Activated T-cell treated with anti-CD3 and anti-CD28 coated beads, Interleukin-2, amount 50 U/mL, for 1 hour (primary cell): ENCODE measurements at places on chromosomes 2 and 18.

- DNase-seq, result no peak
These were observed 7.1 kb downstream of the UBXN2A start for GRCh38 chr2:23947350-23947749.

GRCh38 chr2:177404243-177404642 lies 11.7 kb downstream of the AGPS start:
- no peak for DNase-seq

- DNase-seq, result no peak
These were observed 70.4 kb downstream of the ODC1 start for GRCh38 chr2:10377747-10378085.

- DNase-seq, result no peak
These were observed 141.2 kb downstream of the RTN4 start for GRCh38 chr2:54909001-54909400.

- no peak for DNase-seq
These were observed 85.5 kb upstream of the PGAP1 start for GRCh38 chr2:197011801-197012641.

GRCh38 chr2:70767699-70768589 lies at the start of gene ADD2:
ADD2 (minus strand) TSS chr2:70768200; CDS start chr2:70706408, 61,792 bp downstream.
- DNase-seq, result peak; percentile 56

- no peak for DNase-seq
These were observed 42.1 kb upstream of the MBOAT2 start for GRCh38 chr2:9045595-9045994.

- no peak for DNase-seq
These were observed 172.0 kb downstream of the MIB1 start for GRCh38 chr18:21912339-21913239.

GRCh38 chr2:128390256-128390990 lies 71.8 kb upstream of the HS6ST1 start:
- DNase-seq, result no peak

GRCh38 chr2:54838585-54839035 lies 115.1 kb downstream of the EML6 start:
- peak; percentile 58 for DNase-seq

GRCh38 chr18:13725566-13726231 lies 659 bp downstream of the FAM210A start:
- no peak for DNase-seq

- DNase-seq, result no peak
These were observed 200.6 kb upstream of the NCKAP5 start for GRCh38 chr2:133768658-133769435.

GRCh38 chr2:13818002-13818401 lies 814.5 kb upstream of the LRATD1 start:
- DNase-seq, result no peak

DNA sequence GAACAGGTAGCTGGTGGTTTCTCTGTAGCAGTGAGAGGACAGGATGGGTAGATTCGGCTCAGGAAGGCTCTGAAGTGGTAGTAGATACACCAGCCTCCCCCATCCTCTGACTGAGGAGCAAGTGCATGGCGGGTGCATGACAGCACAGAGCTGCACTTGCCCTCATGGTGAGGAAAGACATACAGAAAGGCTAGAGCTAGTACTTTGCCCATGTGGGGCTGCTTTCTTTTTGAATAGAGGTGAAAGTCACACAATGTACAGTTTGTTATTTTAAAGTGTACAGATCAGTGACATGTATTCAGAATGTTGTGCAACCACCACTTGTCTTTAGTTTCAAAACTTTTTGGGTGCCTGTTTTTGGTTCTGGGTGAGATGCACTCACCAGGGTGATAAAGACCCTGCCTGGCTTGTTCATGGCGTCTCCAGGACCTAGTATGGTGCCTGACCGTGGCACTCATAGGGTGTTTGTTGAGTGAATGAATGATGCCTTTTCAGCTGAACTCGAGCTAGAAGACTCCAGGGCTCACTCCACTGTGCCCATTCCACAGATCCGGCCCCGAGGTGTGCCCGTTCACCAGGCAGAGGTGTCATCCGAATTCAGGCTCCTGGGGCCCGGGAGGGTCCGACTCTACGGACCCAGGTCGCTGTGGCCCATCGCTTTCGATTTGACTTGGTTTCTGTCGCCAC lies 421 bp upstream of the VAMP5 start:
- DNase-seq, result no peak

DNA sequence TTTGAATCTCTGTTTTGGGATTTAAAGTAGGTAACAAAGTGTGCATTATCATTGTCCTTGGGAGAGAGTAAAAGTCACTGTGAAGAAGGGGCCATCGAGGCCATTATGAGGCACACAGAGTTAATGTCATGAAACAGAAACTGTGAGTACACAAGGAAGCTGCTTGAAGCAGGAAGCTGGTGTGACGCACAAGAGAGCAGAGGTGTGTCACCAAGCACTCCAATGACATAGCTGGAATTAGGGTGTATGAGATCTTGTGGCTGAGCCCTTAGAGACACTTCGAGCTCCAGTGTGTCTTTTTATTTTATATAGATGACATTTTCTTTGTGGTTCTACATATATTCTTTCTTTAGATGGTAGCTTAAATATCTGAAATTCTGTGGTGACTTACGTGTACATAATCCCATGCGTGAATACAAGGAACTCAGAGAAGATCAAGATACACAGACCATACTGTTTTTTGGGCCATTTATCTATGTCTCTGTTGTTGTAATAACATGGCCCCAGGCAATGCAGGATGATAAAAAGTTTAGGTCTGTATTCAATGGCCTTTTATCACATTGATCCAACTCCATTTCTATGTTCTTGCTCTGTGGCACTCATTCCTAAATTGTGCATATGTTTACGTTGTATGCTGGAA lies 164.7 kb upstream of the FAM98A start:
- DNase-seq, result no peak

- no peak for DNase-seq
These were observed 7.7 kb upstream of the MMADHC start for GRCh38 chr2:149595056-149595963.

DNA sequence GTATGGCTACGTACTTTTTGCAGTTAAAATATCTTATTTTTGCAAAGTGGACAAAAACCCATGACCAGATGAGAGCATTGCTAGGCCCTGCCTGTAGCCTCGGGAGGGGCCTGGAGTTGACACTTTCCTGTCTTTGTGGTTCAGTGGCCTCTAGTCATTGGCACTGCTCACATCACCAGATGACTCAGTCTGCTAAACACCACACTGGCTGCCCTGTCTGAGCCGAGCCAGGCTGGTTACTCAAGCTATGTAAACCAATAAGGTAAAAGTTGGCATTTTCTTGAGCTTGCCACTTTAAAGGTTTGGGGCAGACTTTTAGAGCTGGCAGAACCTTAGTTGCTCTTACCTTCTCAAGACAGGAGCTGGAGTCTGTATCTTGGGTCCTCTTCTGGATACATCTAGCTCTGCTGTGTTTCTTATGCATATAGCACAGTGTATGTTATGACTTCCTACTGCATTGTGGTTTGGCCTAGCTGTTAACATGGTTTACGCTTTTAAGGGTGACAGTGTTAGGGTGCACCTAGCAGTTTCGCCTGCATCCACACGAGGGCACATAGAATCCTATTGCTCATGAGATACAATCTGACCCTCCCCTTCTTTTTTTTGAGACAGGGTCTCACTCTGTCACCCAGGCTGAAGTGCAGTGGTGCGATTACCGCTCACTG lies 76.4 kb downstream of the AP1S3 start:
- peak; percentile 33 for DNase-seq

DNA sequence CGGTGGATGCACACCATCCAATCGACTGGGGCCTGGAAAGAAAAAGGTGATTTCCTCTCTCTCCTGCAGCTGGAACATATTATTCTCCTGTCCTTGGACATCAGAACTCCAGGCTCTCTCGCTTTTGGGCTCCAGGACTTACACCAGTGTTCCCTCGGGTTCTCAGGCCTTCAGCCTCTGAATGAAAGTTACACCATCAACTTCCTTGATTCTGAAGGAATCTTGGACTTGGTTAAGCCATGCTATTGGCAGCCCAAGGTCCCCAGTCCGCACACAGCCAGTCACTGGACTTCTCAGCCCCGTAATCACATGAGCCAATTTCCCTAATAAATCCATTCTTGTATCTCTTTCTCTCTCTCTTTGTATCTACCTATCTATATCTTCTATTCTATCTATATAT lies 418.9 kb downstream of the IRS1 start:
- DNase-seq, result no peak

- no peak for DNase-seq
These were observed 4.8 kb upstream of the TMEM87B start for GRCh38 chr2:112050316-112050715.

GRCh38 chr2:239061824-239062570 lies 214.1 kb downstream of the TWIST2 start:
- DNase-seq, result no peak

GRCh38 chr2:65198737-65199136 lies 28.9 kb upstream of the ACTR2 start:
- no peak for DNase-seq

GRCh38 chr2:184339966-184340365 lies 258.4 kb upstream of the ZNF804A start:
- DNase-seq, result no peak

DNA sequence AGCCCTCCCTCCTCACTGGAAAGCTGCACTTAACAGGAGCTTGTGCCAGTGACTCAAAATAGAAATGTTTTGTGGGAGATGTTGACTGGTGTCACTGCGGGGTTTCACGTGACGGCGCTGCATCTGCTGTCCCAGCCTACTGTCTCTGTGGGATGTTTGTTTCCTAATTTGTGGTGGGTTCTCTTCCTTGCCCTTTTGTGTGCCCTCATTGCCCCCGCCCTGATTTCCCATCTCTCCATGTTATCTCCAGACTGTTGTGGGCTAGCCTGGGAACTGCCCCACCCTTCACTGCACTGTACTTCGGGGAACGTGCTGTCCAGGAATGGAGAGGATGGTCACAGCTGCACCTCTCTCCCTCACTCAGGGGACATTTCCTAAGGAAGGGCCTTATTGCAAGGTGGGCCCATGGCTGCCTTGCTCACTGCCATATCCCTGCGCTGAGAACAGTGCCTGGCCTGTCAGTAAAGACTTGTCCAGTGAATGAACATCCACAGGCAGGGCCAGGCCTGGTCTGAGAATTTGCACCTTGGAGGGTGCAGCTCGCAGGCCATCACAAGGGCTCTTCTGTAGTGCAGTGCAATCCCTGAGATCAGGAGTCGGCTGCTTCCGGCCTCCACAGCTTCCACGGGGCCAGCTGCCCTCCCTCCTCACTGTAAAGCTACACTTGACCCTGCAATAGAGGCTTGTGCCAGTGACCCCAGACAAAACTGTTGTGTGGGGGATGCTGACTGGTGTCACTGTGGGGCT lies 18.1 kb downstream of the ZAP70 start:
- peak; percentile 18 for DNase-seq

DNA sequence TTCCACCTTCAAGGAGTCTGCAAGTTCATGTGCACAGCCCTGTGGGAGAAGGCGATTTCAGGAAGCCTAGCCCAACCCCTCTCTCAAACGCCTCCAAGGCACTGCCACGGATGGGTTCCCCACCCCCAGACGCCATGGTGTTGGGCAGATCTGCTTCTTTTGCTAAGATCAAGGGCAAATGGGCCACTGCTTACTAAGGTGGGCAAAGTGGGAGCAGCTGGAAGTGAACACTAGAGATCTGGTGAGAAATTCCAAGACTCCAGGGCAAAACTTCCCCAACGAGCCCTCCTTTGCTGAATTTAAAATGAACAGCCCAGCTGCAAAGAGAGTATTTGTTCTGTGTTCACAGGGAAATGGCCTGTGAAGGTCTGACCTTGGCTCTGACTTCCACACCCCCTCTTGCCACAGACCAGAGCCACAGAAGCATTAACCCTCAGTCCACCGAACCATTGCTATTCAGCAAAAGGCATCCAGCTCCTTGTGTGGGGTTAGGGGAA lies 45.1 kb upstream of the ZBTB7C start:
- no peak for DNase-seq

DNA sequence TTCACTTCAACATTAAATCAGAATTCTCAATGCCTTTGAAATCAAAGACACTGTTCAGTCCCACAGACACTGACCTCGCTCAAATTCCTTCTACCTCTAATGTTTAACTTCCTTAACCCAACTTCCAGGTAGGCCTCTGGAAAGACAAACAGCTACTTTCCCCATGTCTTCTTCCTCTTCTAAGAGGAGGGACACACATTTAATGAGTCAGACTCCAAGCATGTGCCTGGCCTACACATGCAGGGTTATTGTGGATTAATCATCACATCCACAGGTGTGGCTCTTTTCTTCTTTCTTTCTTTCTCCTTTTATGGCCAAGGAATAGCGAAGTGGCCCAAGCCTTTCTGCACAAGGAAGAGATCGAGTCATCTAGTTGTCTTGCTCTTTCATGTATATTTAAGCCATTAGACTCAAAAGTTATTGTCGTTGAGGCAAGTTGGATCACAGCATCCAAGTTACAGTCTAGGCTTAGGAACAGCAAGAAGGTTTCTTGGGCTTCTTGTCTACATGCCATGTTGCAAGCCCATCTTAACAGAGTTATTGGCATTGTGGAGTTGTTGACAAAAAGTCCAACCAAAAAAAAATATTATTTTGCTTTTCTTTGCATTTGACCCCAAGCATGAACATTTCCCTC lies 387.8 kb downstream of the IRS1 start:
- no peak for DNase-seq

DNA sequence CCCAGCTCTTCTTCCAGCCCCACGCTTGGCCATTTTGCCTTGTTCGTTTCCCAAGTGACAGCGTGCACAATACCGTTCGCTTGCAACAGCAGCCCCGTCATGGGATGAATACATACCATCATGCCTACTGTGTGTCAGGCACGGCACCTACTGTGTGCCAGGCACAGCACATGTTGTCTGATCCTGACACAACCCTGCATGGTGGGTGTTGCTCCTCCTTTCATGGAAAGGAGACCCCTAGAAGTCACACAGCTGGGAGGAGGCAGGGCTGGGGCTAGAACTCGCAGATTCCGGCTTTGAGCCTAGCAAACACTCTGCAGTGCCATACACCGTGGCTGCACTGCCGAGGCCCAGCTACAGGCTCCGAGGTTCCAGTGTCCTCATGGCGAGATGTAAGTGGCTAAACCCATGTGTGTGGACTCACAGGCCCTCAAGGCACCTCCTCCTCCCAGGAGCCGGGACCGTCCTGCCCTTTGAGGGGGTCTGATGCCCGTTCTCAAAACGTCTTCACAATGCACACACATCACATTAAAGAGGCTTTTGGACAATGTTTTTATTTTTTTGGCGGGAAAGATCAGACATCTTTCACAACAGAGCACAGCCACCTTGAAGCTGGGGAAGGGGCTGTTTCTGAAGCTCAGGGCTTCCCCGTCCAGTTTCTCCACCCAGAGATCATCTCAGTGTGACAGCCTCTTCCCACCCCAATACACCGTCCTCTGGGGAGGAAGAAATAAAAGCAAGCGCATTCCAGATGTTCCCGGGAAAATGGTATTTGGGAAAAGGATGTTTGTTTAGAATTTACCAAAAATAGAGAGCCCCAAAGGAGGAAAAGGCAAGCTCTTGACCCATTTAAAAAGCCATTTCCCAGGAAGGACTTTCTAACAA lies 64.9 kb downstream of the HS1BP3 start:
- no peak for DNase-seq
